ENCODE measurements at places on chromosomes 2 and 18.

DNA sequence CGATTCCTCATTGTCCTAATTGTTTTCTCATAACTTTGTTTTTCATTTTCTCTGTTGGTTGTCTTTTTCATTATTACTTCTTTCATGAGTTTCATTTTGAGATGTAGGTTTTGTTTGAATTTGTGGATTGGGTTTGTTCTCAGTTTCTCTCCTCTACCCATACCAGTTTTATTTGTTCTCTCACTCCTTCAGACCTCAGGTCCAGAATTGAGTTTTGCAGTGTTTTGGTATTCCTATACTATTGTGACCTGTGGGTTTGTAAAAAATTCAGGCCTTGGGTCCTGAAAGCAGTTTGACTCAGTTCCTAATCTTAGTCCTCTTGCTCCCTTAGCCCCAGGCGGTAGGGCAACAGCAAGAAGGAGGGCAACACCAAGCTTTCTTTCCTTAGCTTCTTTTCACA, 28.3 kb upstream of the UBE2E3 start:
- DNase-seq: no peak

DNA sequence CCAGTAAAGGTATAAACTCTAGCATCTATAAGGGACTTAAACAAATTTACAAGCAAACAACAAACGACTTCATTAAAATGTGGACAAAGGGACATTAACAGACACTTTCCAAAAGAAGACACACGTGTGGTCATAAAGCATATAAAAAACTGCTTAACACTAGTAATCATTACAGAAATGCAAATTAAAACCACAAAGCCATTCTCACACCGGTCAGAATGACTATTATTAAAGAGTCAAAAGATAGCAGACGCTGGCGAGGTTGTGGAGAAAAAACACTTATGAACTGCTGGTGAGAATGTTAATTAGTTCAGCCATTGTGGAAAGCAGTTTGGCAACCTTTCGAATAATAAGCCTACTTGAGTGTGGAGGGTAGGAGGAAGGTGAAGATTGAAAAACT, 217.1 kb upstream of the DLGAP1 start:
- no peak for DNase-seq

- DNase-seq: no peak
Observed at GRCh38 chr2:9261231-9261883, 54.7 kb downstream of the ASAP2 start.

GRCh38 chr2:109736177-109736827, 57.8 kb upstream of the RGPD5 start:
- no peak for DNase-seq

GRCh38 chr2:48127612-48128191, 221.4 kb upstream of the FBXO11 start:
- DNase-seq: no peak

DNA sequence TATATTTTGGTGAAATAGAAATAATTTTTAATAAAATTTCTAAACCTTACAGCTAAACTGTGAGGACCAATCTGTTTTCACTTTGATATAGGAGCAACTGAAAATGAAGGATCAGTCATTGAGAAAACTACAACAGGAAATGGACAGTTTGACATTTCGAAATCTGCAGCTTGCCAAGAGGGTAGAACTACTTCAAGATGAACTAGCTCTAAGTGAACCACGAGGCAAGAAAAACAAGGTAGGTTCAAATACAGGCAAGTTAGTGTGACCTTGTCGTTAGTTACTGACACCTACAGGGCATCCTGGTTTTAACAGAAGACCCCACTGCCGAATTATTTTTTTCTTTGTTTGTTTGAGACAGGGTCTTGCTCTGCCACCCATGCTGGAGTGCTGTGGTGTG, 75.5 kb upstream of the STON1 start:
- DNase-seq: no peak

DNA sequence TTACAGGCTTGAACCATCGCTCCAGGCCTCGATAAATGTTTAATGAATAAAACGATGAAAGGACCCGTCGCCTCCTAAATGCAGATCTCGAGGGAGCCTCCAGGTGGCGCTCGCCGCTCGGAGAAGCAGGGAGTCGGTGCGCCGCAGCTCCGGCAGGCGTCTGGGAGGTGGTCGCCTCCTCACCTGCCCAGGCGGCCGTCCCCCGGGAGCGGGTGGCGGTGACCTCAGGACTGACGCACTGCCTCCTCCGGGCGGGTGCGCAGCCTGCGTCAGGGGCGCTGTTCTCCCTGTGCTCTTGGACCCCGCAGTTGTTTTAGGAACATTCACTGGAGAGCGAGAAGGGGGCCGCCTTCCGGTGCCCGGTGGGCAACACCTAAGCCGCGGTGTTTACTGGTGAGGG, 38.6 kb upstream of the POLE4 start:
- DNase-seq: peak; percentile 47

DNA sequence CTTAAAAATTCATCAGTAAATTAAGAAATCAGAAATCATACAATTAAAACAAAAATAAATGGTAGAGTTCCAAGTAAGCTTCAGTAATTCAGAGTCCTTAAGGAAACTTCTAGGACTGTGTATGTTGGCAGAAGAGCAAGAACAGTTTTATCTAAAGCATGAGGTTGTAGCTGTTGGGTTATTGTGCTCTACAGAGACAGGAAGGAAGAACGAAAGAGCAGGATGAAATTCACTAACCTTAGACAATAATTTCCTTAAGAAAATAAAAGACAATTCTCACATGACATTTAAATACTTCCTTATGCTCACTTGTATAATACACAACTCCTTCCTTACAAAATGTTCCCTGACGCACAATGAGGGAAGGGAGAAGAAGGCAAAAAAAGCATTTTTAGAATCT, 133.4 kb downstream of the STK39 start:
- no peak for DNase-seq
